ENCODE measurements at places on chromosomes 4 and X.

- DNase-seq = no peak
Measured at GRCh38 chrX:81120258-81120935, 81.3 kb downstream of the HMGN5 start.

GRCh38 chr4:72205298-72205697 lies 173.5 kb downstream of the NPFFR2 start:
- no peak for DNase-seq

- no peak for DNase-seq
Measured at GRCh38 chrX:134738986-134739740, 80.9 kb upstream of the PLAC1 start.

DNA sequence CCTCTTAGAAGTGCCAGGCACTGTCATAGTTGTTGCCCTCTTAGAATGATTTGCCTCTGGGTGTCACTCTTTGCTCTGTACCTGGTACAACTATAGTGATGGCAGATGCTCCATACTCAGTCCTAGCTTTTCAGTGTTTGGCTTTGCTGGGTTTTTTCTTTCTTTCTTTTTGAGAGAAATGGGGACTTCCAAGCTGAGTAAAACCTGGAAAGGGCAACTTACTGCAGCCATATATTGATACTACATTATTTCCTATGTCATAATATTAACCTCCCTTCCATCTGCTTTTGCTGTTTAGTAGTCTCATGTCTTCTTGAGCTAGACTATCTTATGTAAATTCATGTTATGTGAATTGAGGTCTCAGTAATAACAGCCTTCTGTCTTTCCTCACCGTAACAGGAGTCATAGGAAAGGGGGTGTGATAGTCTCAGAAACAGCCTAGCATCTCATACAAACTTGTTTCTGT lies 49.0 kb downstream of the NIPAL1 start:
- no peak for DNase-seq

GRCh38 chr4:15006416-15007024 lies 4.2 kb downstream of the CPEB2 start:
- no peak for DNase-seq

DNA sequence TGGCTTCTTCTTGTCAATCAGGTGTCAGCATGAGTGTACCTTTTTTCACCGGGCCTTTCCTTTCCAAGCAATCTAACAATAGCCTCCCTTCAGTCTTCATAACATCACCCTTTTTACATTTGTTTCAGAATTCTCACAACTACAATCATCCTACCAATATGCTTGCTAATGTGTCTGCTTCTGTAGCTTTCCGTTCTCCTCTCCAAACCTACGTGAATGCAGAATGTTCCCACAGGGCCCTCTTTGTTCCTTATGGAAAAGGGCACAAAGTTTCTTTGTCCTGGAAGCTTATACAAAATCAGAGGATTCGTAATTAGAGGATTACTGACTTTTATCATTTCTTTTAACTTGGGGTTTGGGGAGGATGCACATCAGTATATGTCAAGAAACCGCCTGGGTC lies 461.8 kb downstream of the CENPC start:
- no peak for DNase-seq

- no peak for DNase-seq
Measured at GRCh38 chrX:100685997-100686305, 42.0 kb downstream of the SRPX2 start.

DNA sequence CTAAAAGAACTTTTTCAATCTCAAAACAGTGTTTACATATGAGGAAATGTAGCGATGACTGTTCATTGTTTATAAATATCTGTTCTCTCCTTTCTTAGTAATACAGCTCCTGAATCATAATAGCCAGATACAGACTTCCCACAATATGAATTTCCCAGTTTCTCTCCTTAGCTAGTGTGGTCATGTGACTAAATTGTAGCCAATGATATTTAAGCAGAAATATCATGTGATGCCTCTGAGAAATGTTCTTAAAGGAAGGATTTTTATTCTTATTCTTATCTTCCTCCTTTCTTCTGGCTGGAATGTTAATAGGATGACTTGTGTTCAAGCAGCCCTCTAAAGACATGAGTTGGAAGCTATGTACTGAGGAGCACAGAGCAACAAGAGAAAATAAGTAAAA lies 383.7 kb upstream of the ATOH1 start:
- DNase-seq = no peak

DNA sequence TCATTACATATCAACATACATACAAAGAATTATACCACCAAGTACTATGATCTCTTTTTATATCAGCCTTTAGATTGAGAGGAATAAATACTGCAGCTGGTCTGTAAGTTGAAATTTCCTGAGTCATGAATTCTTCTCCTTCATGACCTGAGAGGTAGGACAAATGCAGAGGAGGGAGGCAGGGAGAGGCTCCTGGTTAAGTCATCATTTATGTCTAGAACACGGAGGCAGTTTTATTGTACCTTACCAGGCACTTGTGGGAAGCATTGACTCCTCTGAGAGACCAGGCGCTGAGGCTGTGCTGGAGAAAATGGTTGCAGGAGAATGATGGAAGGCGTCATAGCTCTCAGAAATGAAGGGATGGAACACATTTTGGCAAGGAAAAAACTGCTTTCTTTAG lies 12.5 kb upstream of the CASK start:
- no peak for DNase-seq

- no peak for DNase-seq
Measured at GRCh38 chrX:10893366-10893765, 217.8 kb upstream of the HCCS start.

DNA sequence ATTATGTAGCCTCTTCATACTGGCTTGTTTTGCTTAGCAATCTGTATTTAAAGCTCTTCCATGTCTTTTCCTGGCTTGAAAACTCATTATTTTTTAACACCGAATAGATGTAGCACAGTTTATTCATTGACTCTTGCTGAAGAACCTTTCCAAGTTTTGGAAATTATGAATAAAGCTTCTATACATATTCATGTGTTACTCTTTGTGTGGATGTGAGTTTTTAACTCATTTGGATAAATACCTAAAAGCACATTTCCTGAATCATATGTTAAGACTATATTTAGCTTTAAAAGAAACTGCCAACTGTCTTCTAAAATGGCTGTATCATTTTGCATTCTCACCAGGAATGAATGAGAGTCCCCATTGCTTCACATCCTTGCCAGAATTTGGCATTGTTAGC lies 2061.7 kb upstream of the AGA start:
- DNase-seq = no peak

GRCh38 chr4:108398316-108398715 lies 222.1 kb upstream of the RPL34 start:
- no peak for DNase-seq

DNA sequence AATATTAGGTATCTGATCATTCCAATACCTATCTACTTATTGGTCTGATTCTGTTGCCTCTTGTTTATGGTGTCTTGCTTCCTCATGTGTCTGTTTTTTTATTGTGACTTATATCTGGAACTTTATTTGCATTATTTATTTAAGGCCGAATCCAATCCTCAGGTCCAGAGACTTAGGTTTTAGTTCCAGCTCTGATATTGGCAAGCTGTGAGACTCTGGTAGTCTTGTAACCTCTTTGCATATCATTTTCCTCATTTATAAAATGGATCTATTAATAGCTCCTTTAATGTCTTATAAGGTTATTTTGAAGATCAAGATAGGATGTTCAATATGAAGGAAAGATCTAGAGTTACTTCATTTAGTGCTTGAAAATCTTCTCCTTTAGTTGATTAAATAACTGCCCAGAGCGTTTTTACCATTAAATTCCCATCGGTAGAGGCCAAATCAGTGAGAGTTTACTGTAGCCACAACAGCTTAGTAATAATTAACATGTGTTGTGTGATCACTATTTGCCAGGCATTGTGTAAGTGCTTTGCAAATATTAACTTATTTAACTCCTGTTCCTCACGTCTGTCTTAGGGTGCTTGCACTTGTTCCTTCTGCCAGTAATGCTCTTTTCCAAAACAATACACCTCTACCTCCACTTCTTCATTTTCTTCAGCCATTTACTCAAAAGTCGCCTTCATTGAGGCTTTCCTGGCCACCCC lies 82.2 kb downstream of the CC2D2A start:
- no peak for DNase-seq

- no peak for DNase-seq
Measured at GRCh38 chrX:21932292-21933002, 8.1 kb upstream of the SMS start.

DNA sequence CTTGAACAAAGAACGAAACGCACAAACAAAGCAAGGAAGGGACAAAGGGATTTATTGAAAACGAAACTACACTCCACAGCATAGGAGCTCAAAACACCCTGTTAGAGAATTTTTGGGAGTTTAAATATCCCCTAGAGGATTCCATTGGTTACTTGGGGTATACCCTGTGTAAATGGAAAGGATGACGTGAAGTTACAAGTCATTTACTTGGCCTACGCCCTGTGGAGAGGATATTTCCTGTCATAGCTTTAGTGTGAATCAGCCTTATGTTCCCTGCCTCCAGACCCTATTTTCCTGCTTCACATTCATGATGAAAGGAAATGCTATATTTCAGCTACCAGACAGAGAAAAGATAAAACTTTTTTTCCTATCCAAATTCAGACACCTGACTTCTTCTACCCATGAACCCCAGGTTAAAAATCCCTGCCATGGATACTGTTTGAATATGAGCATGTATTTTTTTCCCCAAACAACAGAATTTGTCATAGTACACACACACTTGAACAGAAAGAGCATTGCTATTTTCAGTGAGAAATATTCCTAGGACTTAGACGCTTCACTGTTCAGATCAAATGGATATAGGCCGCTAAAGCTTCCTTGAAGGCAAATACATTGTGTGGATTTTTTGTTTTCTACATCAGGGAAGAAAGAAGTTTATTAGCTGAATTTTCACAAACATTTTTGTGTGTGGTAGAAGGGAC lies 20.4 kb downstream of the PIN4 start:
- DNase-seq = no peak

- no peak for DNase-seq
Measured at GRCh38 chr4:139704915-139705485, 39.4 kb downstream of the MGST2 start.

GRCh38 chr4:122775987-122776836 lies 43.7 kb downstream of the BBS12 start:
- DNase-seq = no peak

DNA sequence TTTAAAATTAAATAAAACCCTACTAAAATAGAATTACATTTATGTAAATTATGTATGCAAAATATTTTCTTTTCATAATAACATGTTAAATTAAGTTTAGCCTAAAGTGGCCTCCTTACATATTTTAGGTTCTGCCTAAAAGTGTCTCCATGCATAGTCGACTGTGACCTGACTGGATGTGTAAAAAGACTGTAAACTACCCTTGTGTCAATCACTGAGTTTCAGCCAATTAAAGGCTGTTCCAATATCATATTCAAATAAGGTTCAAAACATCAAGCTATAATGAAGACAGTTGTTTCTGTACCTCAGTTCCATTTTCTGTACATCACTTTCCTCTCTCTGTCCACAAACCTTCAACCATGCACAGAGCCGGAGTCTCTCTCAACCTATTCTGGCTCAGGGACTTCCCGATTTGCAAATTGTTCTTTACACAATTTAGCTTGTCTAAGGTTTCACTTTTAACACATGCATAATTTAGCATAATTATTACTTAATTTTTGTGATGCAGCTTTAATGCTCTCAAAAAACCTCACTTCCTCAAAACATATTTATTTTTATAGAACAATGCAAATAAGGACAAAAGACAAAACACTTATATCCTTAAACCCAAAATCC lies 60.1 kb downstream of the SH3RF1 start:
- no peak for DNase-seq

GRCh38 chr4:47468706-47469365 lies 5.3 kb upstream of the COMMD8 start:
- no peak for DNase-seq
